ENCODE measurements at places on chromosomes 6 and 20.

DNA sequence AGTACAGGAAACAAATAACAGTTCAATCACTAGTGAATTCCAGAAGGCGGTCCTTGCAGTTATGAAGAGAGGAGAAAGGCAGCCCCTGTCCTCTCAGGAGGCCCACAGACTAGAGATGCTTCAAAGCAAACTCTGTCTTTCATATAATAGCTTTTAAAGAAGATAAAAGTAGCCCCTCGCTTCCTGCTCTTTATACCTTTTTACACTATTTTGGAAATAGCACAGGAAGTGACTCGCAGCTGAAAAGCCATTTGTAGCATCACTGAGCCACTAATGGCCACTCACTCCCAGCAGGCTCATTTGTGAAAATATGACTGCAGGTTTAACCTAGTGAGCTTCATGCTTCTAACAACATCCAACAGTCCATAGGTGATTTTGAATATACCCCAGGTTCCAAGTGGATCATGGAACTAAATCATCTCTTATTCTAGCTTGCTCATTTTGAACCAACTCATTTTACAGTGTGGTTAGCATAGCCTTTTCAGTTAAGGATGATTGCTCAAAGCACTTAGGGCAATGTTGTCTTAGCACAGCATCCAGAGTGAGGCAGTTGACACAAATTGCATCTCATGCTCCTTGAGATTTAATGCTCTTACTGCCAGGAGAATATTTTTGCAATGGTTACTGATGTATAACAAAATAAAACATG, 136.0 kb upstream of the NRSN1 start:
- no peak for DNase-seq

GRCh38 chr6:93420163-93420795, 920 bp upstream of the EPHA7 start:
- DNase-seq = no peak

- DNase-seq = peak; percentile 36
These were observed 37.1 kb downstream of the TNFAIP3 start for GRCh38 chr6:137903933-137904821.

GRCh38 chr20:10921491-10922010, 247.8 kb upstream of the JAG1 start:
- DNase-seq = no peak

DNA sequence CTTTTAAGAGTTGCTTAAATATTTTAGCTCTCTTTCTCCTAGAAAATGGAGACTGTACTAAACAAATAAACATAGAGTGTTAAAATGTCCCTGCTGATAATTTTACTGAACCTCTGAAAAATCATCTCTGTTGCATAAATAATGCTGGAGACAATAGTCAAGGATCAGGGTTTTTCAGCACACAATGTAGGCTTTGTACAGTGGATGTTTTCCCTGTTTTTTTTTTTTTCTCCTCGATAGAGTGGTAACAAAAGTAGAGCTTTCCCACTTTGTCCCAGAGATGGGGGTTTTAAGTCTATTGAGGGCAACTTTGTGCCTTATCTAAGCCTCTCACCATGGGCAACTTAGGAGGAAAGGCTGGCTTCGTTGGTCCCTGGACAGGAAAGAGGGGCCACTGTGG, 222.6 kb upstream of the HDDC2 start:
- no peak for DNase-seq

- DNase-seq = no peak
These were observed 61.6 kb downstream of the KIAA0319 start for GRCh38 chr6:24584382-24584720.

DNA sequence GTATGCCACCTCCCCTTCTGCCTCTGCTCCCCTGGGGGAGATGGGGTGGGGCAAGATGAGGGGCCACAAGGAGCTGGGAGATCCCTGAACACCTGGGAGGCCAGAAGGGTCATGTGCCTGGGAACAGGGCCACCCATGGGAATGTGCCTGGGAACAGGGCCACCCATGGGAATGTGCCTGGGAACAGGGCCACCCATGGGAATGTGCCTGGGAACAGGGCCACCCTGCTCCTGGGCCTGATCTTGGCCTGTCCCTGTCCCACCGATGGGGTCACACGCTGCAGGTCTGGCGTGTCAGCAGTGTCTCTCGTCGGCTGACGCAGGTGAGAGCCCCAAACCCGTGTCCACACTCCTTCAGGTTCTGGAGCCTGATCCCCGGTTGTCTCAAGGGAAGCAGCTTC, 4.4 kb downstream of the RGS19 start:
- no peak for DNase-seq

- no peak for DNase-seq
These were observed 52.6 kb downstream of the GFRAL start for GRCh38 chr6:55379895-55380294.

DNA sequence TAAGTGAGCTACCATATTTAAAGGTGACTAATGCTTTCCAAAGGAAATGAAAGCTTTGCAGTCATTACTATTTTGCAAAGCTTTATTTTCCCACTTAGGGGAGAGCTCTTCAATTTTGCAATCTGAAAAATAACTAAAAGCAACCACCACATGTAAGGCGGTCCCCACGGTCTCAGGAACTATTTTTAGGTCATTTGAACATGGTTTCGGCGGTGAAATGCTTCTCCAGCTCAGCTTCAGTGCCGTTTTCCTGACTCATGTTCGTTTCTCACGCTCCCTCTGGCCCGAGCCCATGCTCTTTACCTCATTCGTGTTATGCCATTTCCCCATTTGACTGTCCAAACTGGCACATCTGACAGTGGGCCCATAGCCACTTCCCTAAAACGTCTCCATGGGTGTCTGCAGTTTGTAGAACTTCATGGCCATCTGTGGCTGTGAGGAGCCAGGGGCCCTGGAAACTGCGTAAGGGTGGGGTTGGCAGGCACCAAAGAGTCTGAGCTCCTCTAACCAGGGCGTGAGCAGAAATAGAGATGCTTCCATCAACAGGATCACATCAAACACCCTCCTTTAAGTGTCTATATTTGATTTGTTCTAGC, 46.5 kb downstream of the ADTRP start:
- peak; percentile 23 for DNase-seq

DNA sequence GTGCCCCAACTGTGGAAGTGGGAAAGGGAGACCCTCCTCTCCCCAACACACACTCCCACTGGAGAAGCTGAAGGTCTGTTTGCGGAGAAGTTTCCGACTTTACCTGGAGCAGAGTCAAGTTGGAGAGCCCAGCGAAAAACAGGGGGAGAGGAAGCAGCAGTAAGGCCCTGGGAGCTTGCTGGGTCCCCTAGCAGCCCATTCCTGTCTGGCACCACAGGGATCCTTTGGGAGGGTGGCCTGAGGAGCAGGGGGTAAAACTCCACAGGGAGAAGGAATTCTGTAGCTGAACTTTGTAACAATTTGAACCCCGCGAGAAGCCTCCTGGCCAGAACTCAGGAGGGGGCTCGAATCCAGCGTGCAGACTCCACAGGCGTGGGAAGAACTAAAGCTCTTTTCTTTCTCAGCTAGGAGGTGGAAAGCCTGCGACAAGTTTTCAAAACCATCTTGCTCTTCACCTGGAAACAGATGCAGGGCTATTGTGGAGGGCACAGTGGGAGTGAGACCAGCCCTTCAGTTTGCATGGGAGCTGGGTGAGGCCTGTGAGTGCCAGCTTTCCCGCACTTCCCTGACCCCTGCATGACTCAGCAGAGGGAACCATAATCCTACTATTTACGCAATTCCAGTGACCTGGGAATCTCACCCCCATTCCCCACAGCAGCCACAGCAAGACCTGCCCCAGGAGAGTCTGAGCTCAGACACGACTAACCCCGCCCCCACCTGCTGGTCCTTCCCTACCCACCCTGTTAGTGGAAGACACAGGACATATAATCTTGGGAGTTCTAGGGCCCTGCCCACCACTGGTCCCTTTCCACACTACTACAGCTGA, 25.8 kb downstream of the SERPINB9 start:
- no peak for DNase-seq

- DNase-seq = no peak
These were observed 2.2 kb downstream of the PNISR start for GRCh38 chr6:99422912-99423311.

GRCh38 chr20:859751-860231, 26.3 kb downstream of the FAM110A start:
- no peak for DNase-seq

GRCh38 chr20:17753516-17753915, 53.8 kb downstream of the BANF2 start:
- no peak for DNase-seq

DNA sequence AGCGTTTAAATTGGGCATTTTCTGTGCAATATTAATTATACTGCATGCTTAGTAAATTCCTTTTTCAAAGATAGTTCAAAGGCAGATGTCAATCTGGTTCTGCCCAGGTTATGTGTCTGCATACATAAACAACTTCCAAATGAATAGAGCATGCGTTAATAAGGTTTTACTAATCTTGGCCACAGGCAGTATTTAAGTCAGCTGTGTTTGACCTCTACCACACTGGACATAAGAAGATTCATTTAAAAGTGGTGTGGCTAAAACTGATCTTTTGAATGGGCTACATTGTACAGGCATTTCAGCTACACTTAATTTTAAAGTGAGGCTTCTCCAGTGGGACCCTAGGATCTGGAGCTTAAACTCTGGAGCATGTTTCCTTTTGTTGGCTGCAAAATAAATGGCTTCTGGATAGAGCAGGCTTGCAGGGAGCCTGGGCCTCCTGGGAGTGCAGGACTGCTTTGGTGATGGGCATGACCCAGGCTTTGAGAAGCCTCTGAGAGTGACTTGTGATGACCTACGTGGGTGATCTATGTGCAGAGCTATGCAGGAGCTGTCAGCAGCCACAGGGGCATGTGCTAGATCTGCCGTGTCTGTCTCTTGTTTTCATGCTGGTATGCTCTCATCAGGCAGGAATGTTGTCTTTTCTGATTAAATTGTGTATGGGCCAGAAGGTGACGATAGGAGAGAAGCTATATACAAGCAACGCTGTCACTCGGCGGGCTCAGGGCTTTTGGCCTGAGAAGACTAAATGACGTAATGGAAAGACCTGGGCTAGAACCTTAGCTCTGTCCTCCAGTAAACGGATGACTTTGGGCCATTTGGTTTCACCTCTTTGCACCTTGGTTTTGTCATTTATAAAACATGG, 331.2 kb downstream of the QKI start:
- DNase-seq = no peak

DNA sequence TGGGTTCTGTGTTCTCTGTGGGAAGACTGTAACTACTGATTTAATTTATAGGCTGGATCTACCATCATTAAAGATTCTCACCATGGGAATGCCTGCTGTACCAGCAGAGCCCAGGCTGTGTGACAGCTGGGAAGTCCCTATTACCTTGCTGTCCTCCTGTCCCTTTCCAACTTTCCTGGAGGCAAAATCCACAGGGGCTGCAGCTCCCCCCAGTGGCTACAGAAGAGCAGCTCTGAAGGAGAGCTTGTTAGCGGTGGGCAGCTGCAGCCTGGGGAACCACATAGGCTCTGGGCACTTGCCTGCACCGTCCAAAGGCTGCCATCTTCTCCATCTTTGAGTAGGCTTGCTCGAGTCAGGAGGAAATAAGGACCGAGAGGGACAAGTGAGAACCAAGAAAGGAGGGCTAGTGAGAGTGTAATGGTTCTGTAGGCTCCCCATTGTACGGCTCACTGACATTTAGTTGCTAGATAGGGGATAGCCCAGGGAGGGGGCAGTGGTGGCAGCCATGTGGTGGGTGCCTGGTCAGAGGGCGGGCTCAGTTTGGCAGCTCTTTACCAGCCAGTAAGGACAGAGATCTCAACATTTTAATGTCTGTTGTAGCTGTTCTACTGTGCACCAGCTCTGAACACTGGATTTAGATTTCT, 155.1 kb upstream of the MLIP start:
- DNase-seq = peak; percentile 8

GRCh38 chr20:24877652-24878051, 71.4 kb upstream of the CST7 start:
- DNase-seq = no peak

- no peak for DNase-seq
These were observed 43.2 kb downstream of the NCOA3 start for GRCh38 chr20:47544852-47545251.

DNA sequence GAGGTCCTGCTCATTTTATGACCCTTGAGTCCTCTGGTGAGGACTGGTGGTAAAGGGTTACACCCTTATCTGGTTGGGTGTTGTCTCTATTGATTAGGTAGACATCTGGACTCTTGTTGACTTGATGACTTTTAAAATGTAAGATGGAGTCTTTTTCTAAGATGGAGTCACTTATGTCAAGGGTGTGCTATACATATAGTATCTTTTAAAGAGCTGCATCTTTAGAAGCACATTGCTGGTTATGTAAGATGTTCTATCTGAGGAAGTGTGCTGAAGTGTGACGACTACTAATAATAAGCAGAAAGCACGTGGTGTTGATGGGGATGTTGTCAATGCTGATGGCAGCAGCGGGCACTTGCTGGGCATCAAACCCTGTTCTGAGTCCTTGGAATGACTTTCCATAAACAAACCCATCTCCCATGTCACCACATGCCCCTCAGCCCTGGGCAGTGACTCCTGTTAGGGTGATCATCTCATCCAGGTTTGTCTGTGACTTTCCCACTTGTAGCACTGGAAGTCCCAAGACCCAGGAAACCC, 229.6 kb downstream of the EYA2 start:
- DNase-seq = no peak

DNA sequence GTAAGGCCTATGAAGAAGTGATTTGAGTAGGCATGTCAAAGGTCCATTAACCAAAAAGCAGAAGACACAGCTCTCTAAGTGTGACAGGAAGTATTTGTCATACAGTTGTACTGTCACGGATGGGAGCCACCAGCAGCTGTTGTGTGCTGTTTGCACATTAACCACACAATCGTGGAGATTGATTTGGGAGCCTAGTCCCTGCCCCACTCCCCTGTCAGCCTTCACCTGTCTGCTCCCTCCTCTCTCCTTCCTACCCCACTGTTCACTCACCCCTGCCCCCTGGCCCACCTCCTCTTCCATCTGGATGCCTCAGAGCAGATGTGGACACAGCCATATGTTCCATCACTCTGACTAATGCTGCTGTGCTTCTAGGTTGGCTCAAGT, 124.7 kb upstream of the SPACA1 start:
- no peak for DNase-seq

- no peak for DNase-seq
These were observed 108.4 kb downstream of the AFG1L start for GRCh38 chr6:108403236-108403635.

GRCh38 chr20:2879146-2879545, 5.9 kb downstream of the PTPRA start:
- DNase-seq = no peak

GRCh38 chr20:44711237-44711636, 3.9 kb upstream of the CCN5 start:
- DNase-seq = no peak

DNA sequence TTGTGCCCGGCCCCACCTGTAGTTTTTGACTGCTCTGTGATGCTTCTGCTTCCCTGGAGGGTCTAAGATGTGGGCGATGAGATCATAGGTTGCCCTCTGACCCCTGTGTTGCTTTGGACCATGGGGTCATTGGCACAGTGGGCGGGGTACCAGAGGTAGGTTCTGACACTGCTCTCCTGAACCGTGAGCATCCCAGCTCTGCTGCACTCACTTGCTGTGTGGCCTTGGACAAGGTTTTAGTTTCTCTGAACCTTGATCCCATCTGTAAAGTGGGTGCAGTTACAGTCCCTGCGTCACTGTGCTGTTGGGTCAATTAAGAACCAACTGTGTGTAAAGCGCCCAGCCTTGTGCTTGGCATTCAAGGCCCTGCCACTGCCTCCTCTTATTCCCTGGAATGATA, 30.9 kb downstream of the SRC start:
- no peak for DNase-seq

All from activated CD4-positive, alpha-beta T cell treated with anti-CD3 and anti-CD28 coated beads, Interleukin-2, amount 10 ng/mL, durations not matched to agents 7 days and 5 days (primary cell).